ENCODE measurements at places on chromosomes 4 and X.

GRCh38 chr4:38832624-38833528 lies 23.7 kb downstream of the TLR6 start:
- no peak for DNase-seq

- DNase-seq = no peak
Measured at GRCh38 chr4:139825523-139826014, 159.9 kb downstream of the MGST2 start.

DNA sequence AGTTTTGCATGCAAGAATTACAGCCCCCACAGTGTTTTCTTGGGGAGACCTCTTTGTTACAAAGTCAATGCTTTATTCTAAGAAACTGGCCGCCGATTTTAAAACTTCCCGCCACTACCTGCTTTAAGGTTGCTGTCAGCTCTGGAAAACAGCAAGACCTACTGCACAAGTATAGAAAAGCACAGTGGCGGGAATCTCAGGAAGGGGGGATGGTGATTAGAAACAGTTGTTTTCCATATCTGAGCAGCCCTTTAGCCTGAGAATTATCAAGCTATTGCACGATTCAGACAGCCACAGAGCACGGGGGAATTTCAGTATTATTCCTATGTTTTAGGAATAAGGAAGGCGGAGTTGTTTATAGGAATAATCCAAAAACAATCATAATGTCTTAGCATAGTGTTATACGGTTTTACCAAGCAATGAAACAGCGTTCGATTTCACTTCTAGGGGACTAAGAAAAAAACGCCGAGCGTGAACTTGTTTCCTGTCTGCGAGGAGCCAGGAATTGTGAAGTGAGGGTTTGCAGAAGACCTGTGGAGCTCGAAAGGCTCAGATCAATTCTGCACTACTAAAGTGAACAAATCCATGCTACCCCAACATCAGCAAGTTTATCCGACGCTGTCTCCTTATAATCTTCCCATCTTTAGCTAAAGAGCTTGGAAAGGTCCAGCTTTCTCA lies 81.3 kb downstream of the HMGN5 start:
- DNase-seq = no peak

DNA sequence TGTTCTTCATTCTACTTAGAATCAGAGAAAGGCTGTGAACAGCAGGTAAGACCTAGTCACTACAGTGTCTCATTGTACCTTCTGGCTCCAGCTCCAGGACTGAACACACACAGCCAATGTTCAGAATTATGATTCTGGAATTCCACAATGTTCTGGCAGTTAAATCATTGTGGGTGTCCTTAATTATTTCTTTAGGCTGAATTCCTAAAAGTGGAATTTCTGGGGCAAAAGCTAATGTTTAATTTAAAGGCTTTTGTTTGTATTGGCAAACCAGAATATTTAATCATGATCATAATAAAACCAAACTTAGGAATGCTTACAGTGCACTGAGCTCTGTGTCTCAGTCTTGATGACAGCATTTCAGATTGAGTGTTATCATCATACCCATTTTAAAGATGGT lies 67.0 kb upstream of the FAT1 start:
- no peak for DNase-seq

DNA sequence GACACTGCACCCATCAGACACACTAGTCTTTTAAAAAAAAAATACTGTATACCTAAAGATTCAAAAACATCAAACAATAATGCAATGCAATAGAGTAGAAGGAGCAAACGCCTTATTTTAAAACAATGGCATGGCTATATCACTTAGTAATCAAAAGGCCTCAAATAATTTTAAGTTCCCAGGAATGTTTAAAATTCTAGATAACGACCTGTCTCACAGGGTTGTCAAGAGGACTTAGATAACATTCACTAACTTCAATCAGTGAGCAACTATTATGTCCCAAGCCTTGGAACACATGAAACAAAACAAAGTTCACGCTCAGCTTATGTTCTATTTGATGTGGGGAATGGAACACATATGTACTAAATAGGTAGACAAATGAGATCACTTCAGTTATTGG lies 106.5 kb downstream of the FRYL start:
- DNase-seq = no peak

- DNase-seq = no peak
Measured at GRCh38 chr4:1623400-1623799, 60.7 kb downstream of the FAM53A start.

GRCh38 chr4:100366213-100366612 lies 151.6 kb downstream of the EMCN start:
- no peak for DNase-seq

- no peak for DNase-seq
Measured at GRCh38 chrX:41350976-41351569, 17.1 kb downstream of the DDX3X start.

- peak; percentile 80 for DNase-seq
Measured at GRCh38 chrX:134512566-134512965, 52.6 kb downstream of the HPRT1 start.

GRCh38 chr4:173247321-173247720 lies 78.7 kb downstream of the GALNT7 start:
- no peak for DNase-seq

- DNase-seq = no peak
Measured at GRCh38 chrX:151167791-151168345, 8.5 kb upstream of the GPR50 start.

GRCh38 chrX:30880058-30880457 lies 9.0 kb downstream of the TAB3 start:
- DNase-seq = no peak
